ENCODE measurements at places on chromosomes 16 and 17.

DNA sequence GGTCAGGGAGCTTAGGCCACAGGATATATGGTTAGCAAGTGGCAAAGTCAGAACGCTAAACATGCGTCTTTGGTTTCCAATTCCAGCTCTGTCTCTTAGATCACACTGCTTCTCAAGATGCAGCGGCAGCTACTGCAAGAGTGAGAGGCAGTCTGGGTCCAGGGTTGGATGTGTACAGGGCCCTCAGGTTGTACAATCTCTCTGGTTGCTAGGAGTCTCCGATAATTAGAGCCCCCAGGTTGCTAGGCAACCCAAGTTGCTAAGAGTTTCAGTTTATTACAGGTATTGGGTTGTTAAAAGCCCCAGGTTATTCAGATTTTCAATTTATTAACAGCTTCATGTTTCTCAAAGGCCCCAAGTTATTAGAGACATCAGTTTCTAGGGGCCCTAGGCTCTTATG, 15.5 kb upstream of the SPACA3 start:
- DNase-seq, result no peak

- no peak for DNase-seq
Measured at GRCh38 chr16:86727632-86728031, 149.3 kb downstream of the FOXL1 start.

- no peak for DNase-seq
Measured at GRCh38 chr16:81060576-81061306, 16.3 kb downstream of the C16orf46 start.

- DNase-seq, result no peak
Measured at GRCh38 chr16:77169650-77170236, 21.2 kb upstream of the MON1B start.

DNA sequence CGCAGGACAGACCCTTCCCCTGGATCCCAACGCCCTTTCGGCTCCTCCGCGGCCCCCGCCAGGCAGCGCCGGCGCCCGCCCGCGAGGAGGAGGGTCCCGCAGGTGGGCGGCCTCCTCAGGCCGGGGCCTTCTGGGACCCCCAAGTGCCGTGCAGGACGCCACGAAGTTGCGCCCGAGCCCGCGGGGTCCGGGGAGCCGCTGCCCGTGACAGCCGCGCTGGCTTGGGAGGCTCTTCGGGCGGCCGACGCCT, 504 bp downstream of the ERN1 start:
- no peak for DNase-seq

- no peak for DNase-seq
Measured at GRCh38 chr16:56137269-56137668, 54.0 kb upstream of the GNAO1 start.

DNA sequence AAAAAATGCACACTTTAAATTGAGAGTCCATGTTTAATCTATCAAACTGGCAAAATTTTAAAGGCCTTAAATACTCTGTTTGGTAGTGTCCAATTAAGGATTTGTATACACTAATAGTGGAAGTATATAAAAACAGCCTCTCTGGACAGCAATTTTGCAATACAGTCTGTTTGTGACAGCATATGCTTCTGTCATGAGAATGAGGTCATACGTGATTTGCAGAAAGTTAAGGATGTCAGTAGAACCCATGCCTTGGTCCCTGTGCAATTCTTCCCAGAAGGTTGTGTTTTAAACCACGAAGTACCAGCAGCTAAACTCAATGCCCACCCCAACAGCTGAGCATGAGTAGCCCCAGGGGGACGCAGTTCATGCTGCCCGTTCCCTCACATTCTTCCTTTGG, 78.4 kb downstream of the AIPL1 start:
- no peak for DNase-seq

DNA sequence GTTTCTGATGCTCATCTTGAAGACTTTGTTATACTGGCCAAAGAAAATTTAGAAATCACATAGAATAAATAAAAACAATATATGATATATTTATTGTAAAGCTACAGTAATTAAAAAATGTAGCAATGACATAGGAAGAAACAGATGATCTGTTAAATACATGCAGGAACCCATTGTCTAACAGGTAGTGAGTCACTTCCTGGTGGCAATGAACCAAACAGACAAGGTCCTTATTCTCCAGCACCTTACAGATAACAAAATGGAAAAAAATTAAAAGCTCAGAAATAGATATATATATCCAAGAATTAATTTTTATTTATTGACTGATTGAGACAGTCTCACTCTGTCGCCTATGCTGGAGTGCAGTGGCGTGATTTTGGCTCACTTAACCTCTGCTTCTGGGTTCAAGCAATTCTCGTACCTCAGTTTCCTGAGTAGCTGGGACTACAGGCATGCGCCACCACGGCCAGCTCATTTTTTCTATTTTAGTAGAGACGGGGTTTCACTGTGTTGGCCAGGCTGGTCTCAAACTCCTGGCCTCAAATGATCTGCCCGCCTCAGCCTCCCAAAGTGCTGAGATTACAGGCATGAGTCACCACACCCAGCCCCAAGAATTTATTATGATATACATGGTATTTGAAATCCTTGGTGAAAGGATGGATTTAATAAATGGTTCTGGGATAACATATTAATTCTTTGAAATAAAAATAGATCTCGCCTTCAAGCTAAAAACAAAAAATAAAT, 7.5 kb downstream of the NETO2 start:
- no peak for DNase-seq

GRCh38 chr17:64614266-64615027, 47.7 kb downstream of the SMURF2 start:
- no peak for DNase-seq

DNA sequence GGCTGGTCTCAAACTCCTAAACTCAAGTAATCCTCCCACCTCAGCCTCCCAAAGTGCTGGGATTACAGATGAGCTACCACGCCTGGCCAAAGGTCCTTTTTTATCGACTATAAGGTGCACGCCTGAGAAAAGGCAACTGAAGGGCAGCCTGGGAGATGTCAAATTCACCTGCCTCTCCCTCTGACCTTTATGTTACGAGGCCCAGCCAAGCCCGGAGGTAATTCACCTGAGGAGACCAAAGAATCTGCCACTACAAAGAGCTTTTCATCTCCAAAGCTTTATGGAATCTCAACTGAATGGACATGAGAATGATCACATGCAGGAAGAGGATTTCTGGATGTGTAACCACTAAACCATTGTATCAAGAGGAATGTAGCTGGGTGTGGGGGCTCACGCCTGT, 37.2 kb downstream of the LYRM1 start:
- no peak for DNase-seq

GRCh38 chr16:87384162-87384874, 742 bp upstream of the FBXO31 start:
- no peak for DNase-seq

DNA sequence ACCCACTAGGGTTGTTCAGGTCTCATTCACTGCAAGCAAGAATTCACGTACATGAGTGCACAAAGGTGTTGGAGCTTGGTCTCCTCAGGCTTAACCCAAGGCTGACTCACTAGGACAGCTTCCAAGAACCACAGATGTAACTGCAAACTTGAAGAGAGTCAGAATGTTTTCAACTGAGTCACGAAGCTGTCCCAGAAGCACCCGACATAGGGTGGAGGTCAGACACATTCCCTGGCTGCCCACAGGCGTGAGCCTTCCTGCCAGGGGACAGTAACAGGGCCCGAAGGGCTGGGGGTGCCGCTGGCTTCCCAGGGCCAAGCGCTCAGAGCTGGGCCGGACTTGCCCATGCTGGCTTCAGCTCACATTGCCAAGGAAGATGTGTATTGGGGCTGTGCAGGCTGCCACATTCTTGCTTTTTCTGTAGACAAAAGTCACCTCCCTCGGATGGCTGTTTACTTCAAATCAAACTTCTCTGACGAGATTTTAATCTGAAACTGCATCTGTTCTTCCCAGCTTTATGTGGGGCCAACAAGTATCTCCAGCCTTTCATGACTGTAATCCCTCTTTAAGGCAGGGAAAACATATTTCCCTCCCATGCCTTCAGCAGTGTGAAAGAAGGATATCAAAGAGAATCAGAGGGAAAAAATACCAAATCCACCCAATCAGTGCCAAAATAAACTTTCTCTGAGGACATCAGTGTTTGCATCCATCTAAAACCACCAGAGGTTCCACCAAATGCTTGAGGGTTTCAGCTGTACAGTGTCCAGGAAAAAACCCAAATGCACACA, 14.3 kb downstream of the CMTM3 start:
- no peak for DNase-seq

DNA sequence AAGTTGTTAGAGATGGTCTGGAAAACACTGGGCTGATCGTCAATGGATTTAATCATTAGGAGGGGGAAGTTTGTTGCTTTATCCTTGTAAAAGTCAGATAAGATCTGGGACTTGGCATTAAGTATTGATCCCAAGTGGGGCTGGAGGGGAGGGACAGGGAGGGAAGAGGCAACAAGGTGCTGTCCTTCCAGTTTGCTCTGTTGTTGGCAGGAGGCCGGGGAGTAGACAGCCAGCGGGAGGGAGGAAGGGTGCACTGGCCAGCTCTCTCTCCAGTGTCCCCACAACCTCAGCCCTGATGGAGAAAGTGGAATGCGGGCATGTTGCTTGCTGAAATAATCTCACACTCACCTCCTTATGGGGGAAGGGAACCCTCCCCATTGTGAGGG, 210.2 kb downstream of the CCDC182 start:
- DNase-seq, result no peak

DNA sequence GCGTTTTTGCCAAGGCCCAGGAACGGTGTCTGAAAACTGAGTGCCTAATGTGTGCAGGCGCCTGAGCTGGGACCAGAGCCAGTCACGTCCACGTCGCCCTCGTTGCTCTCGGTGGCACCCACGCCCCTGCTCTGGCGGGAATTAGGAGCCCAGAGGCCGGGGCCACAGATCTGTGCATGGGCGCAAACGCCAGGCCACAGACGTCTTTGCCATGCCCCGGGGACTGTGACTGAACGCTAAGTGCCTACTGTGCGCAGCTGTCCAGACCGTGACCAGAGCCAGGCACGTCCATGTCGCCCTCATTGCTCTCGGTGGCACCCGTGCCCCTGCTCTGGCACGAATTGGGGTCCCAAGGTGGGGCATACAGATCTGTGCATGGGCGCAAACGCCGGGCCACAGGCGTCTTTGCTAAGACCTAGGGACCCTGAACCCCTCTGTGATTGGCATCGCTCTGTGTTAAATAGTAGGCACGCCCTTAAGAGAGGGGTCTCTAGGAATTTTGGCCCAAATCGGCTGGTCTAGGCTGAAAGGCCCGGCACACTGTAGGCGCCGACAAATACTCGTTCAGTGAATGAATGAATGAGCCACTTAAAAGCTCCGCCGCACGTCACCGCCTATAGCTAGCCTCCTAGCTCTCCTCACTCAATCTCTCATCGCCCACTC, 827 bp upstream of the UBALD1 start:
- DNase-seq, result no peak

- no peak for DNase-seq
Measured at GRCh38 chr16:83862661-83863060, 36.3 kb upstream of the MLYCD start.

Data from stimulated activated CD8-positive, alpha-beta memory T cell treated with anti-CD3 and anti-CD28 coated beads, Interleukin-12 subunit alpha, Interleukin-12 subunit beta, amount 100 ng/mL, for 4 hours (primary cell).